Effector memory CD4-positive, alpha-beta T cell (primary cell): ENCODE measurements at places on chromosomes 12 and 14.

- DNase-seq = no peak
Observed at GRCh38 chr14:98957211-98958047, 314.6 kb downstream of the BCL11B start.

- no peak for DNase-seq
Observed at GRCh38 chr14:67668559-67668958, 5.9 kb downstream of the VTI1B start.

DNA sequence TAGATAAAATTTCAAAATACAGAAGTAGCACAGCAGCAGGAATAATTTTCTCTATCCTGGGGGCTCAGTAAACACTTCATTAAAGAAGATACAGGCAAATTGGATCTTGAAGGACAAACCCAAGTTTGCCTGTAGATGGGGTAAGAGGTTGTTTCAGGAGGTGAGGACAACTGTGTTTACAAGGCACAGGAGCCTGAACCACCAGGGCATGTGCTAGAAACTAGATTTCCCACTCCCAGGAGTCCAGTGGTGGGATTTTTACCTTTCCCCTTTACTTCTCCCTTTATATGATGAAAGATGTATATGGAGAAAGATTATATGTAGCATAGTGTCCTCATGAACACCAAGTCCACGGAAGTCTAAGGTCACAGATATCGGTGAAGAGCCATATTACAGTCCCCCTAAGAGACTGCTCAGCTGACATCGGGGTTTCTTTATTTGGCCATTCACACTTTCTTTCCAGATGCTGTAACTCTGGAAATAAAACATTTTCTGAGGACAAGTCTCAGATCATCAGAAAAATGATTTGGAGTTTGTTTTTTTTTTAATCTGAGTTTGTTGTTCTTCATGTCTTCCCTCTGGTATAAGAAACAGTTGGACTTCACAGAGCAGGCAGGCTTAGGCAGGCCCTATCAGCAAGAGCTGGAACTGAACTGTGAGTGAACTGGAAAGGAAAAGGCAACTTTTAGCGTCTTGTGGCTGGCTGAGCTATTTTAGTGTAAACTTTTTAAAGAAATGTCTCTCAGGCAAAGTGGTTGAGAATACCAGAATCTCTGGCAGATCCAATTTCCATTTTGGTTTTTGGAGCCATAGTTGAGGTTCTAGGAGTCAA lies 8.0 kb upstream of the EVL start:
- no peak for DNase-seq

DNA sequence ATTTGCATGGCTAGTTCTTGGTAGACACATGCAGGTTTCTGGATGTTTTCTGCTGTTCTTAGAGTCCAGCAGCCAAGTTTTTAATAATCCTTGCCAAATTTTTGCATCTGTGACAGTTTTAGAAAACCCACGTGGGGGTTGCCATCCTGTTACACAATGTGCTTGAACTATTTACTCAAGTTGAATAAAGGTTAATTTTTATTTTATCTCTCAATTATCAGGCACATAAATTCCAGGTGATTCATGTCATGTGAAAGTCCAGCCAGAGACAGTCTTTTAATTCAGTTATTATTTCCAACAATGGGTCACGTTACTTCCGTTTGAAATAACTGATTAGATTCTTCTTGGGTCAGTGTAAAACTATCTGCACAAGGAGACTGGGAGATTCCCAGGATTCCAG lies 15.7 kb downstream of the MYRFL start:
- DNase-seq = no peak

GRCh38 chr14:24430682-24431568 lies 1.2 kb downstream of the KHNYN start:
- peak; percentile 36 for DNase-seq

DNA sequence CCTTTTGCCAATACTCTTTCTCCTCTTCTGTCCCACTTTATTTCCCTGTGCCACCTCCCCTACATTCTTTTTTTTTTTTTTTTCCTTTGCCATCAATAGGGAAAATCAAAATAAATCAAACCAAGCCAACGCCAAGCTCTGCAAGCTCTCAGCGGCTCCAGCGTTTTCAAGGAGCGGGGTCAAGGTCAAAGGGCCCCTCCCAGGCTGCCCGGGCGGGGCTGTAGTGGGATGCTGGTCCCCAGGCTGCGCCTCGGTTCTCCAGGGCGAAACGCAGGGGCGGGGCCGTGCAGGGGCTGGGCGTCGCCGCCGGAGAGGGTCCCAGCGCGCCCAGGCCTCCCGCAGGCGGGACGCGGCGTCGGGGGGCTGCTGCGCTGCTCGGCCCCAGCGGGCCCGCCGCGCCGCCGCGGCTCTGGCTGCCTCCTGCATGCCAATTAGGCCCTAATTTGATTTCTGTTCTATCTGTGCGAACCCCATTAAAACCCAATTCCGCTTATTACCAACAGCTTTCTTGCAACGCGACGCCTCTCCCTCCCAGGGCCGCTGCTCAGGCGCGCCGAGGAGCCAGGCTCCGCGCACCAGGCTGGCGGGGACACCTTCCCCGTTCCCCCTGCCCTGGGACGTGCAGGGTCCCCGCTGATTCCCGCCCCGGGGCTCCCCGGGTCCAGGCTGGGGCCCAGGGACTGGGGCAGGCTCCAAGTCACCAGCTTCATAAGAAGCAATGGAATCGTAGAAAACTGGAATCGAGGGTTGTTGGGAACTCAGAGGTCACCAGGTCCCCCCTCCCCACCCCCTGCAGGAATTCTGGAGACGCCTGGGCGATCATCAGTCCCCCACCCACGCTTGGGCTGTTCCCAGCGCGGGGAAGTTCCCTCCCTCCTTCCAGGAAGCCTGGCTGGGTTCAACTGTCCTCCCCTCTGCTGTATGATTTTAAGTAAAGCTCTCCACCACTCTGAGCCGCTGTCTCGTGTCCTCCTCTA lies 50.7 kb upstream of the MAP1LC3B2 start:
- no peak for DNase-seq

DNA sequence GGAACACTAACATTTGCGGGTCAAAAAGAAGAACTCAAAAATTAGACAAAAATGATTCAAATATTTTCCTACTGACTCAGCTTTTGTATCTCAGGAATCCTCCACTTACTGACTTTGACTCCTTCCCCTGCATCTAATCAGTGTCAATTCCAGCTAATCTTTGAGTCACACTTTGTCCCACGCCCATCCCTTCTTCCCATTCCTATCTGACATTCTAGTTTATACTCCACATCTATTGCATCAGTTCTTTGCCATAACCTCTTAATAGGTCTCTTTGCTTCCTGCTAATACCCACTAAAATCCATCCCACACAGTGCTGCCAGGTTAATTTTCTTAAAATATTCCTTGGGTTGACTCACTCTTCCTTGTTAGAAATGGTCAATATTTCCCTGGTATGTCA lies 19.1 kb downstream of the BBS10 start:
- DNase-seq = no peak

- DNase-seq = no peak
Observed at GRCh38 chr14:100890061-100890850, 13.3 kb downstream of the RTL1 start.
